ENCODE measurements at places on chromosomes 16 and 17.

- DNase-seq: no peak
Observed at GRCh38 chr17:48542114-48542656, 2.7 kb downstream of the HOXB2 start.

DNA sequence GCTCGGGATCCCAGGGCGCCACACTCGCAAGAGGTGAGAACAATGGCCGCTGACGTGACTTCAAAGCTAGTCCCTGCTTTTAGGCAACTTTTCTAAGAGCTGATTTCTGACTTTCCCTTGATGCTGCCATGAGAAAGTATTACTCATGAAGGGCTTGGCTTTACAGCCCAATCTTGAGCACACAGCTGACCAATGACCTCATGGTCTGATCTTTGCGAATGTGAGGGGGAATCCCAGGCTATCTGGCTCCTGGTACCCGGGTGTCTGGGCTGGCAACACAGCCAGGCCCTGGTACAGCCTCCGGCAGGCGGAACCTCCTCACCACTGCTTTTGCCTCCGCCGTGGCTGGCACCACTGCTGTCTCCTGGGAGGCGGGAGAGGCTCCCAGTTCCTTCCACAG lies 17.5 kb downstream of the NDUFAF8 start:
- DNase-seq: no peak

DNA sequence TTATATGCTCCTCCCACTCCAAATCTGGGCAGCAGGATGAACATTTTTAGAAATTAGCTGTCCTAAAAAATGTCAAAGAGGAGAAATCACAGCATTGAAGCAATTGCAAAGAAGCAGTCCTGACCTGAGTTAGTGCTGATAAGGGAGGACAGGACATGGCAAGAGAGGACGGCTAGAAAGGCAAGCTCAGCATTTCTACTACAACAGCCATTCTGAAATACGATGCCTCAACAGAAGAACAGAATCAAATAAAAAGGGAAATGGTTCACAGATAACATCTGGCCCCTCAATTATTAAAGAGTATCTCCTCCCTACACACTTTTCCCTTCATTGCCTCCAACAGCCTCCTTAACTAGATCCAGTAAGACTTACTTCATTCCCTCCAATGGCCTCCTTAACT lies 18.3 kb downstream of the VPS53 start:
- no peak for DNase-seq

- no peak for DNase-seq
Observed at GRCh38 chr17:72518159-72518732, 397.4 kb downstream of the SOX9 start.

- DNase-seq: peak; percentile 40
Observed at GRCh38 chr17:48961516-48962233, 6.7 kb downstream of the GIP start.

DNA sequence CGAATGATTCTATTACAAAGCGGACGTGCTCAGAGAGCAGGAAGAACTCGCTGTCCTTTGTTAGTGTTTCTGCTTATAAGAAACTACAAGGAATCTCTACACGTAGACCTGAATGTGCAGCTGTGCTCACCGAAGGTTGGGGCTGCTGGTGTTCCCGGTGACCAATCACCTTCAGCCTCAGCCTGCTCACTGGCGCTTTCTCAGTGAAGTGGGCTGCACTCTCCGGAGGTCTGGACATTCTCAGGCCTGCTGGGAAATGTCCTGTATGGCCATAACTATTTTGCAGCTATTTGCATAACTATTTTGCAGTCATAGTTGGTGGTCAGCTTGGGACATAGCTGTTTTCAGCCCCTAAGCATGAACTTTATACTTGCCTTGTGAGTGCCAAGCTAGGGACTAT lies 9.7 kb upstream of the CIAO3 start:
- no peak for DNase-seq

DNA sequence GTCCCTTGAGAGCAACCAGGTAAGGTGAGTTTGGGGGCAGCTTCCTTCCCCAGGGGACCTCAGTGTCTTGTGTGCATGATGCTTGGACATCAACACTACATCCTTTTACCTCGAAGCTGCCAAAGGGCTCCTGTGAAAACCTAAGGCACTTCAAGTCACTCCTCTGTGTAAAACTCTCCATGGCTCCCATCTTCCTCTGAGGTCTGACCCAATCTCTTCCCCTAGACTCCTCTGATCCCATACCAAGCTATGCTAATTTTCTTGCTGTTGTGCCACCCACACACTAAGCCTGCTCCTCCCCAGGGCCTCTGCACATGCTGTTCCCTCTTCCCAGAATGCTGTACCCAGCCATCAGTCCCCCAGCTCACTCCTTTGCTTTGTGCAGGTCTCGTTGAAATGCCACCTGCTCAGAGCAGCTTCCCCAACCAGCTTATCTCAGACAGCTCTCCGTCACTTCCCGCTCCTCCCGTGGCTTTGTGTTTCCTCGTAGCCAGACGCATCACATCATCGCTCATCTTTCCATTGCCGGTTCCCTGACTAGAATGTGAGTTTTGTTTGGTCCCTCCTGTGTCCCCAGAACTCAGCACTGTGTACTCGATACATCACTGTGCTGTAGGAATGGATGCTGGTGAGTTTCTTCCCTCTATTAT lies 78.4 kb downstream of the CNGB1 start:
- DNase-seq: peak; percentile 51

DNA sequence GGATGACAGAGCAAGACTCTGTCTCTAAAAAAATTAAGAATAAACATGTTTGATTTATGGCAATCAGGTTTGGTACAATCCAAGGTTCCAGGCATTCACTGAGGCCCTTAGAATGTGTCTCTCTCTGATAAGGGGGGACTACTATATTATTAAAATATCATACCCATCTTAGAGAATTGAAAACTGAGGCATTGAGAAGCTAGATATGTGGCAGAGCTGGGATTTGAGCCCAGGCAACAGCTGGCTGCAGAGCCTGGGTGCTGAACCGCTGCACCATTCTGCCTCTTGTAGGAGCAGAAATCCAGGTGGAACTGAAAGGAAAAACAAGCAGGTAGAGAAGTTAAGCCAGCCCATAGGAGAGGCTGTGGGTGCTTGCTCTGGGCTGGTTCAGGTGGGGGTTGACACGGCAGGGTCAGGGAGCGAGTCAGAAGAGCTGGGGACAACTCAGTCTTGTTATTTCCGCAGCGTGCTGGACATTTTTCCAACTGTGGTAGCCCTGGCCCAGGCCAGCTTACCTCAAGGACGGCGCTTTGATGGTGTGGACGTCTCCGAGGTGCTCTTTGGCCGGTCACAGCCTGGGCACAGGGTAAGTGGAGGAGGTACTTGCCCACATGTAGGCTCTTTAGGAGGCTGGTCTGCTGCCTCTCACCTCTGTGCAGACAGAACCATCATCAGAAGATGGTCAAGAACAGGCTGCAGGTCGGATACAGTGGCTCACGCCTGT lies 62.5 kb downstream of the WIPI1 start:
- DNase-seq: no peak

GRCh38 chr16:57770361-57770760 lies 31.9 kb downstream of the KIFC3 start:
- no peak for DNase-seq

DNA sequence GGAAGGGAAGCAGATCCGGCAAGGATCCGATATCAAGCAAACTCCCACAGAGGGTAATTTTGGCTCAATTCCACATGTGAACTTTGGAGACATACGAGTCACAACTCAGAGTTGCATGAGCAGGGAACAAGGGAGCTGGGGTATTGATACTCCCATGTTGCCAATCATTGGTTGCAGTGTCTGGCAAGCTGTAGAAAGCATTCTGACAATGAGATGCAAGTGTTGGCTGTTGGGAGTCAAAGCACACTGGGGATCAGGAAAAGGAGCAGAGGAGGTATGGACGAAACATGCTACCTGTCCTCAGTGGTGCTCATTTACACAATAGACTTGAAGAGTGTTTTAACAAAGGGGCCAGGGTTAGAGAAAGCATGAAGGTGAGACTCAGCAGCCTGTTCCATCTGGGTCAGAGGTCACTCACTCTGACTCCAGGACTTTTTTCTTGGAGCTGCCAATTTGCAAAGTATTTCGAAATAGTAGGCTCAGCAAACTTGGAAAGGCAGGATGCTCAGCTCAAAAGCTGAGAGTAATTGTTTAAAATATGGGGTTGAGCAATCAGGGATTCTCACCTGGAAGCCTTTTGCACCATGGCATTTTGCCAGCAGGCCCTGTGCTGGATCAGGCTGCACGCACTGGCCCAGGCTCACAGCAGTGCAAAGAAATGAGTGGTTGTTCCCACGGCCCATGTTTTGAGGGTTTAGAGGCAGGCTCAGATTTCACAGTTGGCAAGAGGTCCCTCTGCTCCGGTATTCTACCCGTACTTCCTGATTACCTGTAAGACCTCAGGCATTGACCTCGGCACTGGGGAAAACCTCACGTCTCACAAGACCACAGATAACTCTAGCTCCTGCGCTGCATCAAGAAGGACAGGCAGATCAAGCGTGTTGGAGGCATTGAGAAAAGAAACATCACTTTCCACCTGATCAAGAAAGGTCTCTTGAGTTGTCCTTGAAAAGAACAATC lies 17.6 kb upstream of the NKD1 start:
- peak; percentile 94 for DNase-seq

- DNase-seq: no peak
Observed at GRCh38 chr16:59030923-59031485, 296.9 kb upstream of the GOT2 start.

DNA sequence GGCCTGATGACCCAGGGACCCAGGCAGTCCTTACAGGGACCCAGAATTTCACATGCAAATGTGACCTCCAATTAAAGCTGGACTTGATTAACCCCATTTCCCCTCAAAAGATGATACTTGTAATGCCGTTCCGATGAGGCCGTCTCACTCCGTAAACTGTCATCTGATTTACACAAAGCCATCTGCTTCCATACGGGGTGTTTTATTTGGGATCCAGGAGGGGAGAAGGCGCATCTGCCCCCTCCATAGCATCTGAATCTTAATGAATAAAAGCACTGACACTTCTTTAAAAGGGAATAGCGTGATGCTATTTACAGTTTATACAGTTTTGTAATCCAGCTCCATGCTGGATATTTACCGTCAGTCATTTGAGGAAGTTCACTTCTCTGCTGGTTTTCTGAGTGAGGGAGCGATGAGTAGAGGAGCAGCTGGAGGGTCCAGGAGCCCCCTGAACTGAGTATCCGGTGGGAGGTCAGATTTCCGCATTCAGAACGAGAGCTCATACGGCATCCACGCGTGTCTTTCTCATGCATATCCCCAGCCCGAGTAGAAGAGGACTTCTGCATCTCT lies 452.7 kb downstream of the WWOX start:
- DNase-seq: no peak

DNA sequence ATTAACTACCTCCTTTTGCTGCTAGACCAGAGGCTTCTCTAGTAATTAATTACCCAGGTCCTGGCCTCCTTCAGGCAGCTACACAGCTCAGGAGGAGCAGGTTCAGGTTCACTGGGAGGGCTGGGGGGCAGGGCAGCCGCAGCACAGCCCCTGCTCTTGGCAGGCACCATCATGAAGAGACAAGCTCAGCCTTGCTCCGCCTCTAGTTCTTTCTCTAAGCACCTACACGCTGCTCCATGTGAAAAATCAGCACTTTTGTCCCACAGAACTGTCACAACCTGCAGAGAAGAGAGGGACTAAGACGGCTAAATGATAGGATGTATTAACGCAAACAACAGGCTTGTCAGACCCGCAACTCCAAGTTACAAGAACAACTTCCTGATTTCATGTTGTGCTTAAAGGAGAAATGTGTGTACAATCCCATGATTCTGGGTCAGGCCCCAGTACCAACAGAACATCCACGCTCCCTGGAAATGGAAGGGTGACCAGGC lies 53.4 kb downstream of the GRB2 start:
- DNase-seq: peak; percentile 78

- DNase-seq: no peak
Observed at GRCh38 chr16:17152311-17152710, 318.4 kb downstream of the XYLT1 start.

DNA sequence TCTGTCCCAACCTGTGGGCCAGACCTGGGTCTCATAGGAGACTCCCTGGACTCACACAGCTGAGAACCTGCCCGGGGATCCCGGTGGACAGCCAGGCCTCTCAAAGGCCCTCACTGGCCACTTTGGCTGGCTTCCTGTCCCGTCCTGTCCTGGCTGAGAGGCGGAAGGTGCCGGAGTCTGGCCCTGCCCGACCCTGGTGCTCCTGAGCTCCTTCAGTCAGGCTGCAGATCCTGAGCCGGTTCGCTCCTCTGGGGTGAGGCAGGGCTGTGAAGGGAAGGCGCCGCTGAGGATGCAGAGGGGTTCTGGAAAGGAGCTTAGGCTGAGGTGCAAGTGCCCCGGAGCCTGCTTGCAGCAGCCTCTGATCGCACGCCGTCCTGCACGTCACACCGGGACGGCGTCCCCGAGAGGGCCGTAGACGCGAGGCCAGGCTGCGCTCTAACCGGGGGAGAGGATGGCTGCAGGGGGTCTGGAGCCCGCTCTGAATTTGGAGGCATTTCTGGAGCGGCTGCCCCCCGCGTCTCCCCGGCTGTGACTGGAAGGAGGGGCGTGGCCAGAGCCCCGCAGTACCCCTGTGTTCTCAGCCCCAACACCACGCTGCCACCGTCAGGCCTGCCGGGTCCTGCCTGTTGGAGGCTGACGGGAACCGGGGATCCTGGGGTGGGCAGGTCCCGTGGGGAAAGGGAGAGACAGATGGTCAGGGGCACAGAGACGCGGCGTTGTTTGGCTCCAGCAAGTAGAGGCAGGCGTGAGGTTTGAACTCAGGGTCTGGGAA lies 4.1 kb downstream of the HGS start:
- no peak for DNase-seq

GRCh38 chr17:57178839-57179238 lies 77.5 kb upstream of the MSI2 start:
- no peak for DNase-seq

- DNase-seq: no peak
Observed at GRCh38 chr17:40153603-40154236, 13.4 kb downstream of the CASC3 start.

DNA sequence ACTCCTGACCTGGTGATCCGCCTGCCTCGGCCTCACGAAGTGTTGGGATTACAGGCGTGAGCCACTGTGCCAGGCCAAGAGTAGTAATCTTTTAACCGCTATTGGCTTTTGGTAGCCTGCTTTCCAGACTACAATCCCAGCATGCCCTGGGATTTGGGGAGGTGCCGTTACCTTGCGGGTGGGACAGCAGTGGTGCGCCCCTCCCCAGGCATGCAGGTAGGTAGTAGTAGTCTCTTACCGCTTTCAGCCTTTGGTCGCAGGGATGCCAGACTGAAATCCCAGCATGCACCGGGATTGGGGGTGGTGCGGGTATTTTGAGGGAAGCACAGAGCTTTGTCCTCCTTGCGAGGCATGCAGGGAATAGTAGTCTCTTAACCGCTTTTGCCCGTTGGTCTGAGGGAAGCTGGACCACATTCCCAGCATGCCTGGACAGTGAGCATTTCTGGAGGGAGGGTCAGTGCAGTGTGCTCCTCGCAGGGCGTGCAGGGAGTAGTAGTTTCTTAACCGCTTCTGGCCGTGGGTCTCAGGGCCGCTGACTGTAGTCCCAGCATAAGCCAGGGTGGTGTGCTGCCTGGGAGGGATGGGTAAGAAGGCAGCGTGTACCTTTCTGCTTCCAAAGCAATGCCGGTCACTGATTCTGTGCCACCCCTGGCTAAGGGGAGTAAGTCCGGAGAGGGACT lies 1686.8 kb downstream of the TP53TG3F start:
- no peak for DNase-seq

DNA sequence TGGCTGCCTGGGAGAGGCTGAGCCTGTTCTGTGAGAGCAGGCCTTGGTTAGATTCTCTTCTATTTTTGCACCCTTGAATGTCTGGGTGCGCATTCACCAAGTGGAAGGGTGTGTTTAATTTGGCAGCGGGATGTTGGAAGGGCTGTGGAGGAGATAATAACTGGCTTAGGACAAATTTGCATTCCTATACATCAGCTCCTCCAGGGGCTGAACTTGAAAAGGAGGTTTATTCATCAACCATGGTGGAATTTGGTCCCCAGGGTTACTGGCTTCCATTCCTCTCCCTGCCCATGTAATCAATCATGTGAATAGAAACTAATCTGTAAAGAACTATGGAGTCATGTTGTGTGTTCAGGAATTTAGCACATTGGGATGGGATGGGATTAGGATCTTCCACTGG lies 100.2 kb upstream of the FOXF1 start:
- no peak for DNase-seq

Data from epithelial cell of esophagus (primary cell).